Fibroblast of the aortic adventitia (primary cell): ENCODE measurements at places on chromosomes 2 and 18.
A peak's percentile ranks its signal among the peaks of the same experiment; 100 is the strongest.

GRCh38 chr2:3349211-3349693 lies 28.4 kb downstream of the EIPR1 start:
- DNase-seq = peak; percentile 27

DNA sequence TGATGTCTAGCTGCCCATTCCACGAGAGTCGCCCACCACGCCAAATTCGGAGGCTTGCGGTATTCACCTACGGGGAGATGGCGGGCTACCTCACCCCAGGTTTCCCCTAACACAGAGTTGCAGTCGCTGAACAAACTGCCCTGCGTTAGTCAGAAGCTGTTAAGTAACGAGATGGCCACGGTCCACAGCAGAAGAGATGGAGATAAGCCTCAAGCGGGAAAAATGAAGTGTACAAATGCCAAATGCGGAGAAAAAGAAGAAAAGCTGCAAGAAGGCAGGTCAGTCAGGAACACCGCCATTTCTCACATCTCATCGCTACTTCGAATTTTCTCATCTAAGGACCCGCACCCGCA lies 425 bp downstream of the ASB3 start:
- peak; percentile 74 for DNase-seq

GRCh38 chr2:36960005-36960675 lies 6.2 kb downstream of the STRN start:
- DNase-seq = no peak

GRCh38 chr2:162126111-162126519 lies 25.9 kb downstream of the GCG start:
- peak; percentile 44 for DNase-seq

DNA sequence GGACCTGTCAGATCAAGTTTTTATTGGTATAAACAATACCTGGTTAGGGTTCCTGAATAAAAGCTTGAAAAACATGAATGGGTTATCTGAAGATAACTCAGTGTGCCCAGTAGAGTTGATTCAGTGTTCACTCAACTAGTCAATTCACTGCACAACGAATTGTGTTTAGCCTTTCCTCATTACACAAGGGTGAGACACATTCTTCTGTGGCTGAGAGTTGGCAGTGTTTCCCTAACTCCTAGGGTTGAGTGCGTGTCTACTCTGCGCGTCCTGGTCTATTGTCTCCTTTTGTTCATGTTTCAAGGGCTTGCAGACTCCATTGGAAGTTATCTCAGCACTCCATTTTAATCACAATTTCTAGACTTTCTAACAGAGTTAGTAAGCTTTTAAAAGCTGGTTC lies 32.8 kb upstream of the TMEM178A start:
- peak; percentile 98 for DNase-seq

DNA sequence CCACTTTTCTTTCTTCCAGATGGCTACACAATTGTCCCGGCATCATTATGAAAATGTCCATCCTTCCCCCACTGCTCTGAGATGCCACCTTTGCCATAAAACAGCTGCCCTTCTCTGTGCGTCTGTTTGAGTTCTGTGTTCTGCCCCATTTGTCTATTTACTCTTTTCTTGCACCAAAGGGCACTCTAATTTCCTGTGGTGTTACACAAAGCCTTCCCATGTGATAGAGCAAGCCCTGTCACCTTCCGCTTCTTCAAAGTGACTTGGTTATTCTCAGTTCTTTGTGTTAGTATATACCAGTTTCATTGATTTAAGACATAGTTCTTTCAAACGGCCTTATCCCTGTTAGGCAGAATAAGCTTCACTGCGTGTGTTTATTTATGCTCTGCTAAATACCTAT lies 84.1 kb downstream of the FBXO15 start:
- DNase-seq = no peak
